Non-pigmented ciliary epithelial cell (primary cell): ENCODE measurements at places on chromosomes 3 and 15.

DNA sequence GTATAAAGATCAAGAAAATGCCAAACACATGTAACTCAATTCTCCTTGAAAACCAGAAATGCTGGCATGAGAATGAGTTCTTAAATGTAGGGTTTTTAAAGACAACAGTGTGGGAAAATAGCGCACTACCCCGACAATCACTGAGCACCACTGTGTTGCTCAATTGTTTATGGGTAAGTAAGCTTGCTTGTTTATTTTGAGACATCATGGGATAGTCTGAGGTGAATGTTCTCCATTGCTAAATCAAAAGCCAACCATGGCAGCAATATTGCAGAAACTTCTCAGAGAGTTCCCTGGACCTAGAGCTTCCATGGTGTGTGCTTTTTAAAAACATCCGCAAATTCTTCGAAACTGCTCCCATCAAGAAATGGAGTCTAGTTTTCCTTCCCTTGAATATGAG is 62.7 kb downstream of the CERS3 start:
- DNase-seq, result no peak

DNA sequence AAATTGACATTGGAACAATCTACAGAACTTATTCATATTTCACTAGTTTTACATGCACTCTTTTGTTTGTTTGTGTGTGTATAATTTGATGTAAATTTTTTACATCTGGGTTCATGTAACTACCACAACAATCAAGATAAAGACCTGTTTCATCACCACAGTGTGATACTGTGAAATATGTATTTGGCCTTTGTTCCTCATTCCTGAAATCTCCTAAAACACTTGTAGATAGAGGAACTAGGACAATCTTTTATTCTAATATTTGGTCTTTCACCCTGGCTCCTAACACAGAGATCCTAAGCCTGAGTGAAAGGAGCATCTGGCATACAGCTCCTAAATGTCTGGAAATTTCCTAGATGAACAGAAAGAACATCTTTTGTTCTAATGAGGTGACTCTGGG is 155.0 kb upstream of the GPR149 start:
- no peak for DNase-seq

GRCh38 chr3:151880416-151880690 is 6.9 kb downstream of the SUCNR1 start:
- DNase-seq, result no peak

- peak; percentile 51 for DNase-seq
Measured at GRCh38 chr3:171712171-171712938, 97.9 kb downstream of the PLD1 start.

DNA sequence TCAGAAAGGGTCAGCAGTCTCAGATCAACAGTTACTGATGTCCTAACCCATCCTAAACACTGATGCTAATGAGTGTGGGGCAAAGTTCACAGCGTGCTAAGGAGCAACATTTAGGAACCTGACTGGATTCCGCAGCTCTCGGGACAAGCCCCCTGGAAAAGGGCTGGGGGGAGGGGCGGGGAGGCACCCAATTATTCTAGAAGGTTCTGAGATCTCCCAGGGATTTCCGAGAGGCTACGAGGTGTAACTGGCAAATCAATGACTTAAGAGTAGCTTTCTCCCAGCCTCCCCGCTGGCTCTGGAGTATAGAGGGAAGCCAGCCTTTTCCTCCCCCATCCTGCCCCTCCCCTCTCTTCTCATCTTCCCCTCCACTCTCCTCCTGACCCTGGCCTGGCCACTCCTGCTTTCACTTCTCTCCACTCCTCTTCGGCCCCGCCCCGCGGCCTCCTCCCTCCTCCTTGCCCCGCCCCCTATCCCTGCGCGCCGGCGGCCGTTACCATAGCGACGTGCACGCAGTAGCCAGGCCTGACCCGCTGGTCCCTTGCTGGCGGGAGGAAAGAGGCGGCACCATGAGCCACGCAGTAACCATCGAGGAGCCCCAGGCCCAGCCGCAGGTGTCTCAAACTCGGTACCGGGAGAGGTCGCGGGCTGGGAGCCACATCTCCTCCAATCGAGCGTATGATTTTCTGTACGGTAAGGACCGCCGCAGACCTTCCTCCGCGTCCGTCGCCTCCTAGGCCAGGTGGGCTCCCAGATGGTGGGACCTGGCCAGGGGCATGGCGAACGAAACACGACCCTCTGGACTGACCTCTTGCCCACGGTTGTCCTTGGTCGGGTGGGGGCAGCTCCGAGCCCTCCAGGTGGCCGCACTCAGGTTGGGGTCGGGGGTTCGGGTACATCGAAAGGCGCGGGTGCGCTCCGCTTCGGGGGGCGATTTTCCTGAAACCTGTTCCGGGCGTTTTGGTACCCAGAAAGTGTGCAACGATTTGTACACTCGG is at the start of gene CFAP91:
Gene CFAP91 (plus strand): TSS at position 493 of the 998 bp plus-strand sequence. CDS start 77 bp downstream, at position 570.
- peak; percentile 68 for DNase-seq

DNA sequence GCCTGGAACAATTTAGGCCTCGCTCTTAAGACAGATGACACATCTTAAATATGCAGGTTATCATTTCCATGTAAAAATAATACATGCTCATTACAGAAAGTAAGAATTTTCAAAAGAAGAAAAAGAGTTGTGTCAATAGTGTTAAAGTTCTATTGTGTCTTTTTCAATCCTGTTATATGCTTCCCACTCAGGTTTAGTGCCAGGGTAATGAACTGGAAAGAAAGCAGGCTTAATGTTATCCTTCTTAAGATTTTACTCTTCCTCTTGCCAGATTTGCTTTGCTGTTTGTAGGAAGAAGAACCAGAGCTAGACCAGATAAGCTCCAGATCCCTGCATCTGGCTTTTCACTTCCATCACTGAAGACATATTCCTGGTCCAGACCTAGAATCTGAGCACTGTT is 128.6 kb downstream of the TPRG1 start:
- no peak for DNase-seq

DNA sequence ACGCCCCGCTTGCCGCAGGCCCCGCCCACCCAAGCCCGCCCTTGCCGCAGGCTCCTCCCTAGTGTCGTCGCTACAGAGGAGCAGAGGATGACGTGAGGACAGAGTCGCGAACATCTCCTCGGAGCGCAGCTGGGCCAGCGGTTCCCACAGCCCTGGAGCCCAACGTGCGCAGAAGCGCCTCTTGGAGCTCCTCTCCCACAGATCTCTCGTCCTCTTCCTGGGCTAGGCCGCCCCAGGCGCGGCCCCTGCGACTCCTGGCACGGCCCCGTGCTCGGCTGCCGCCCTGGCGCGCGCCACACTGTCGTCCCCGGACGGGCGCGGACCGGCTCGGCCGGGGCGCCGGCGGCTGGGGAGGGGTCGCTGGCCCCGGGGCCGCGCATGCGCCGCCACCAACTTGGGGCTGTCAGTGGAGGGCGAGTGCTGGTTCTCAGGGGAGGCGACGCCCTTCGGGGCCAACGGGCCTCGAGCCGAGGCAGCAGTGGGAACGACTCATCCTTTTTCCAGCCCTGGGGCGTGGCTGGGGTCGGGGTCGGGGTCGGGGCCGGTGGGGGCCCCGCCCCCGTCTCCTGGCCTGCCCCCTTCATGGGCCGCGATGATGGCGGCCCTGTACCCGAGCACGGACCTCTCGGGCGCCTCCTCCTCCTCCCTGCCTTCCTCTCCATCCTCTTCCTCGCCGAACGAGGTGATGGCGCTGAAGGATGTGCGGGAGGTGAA is at the start of gene TRPC1:
Gene TRPC1 (plus strand): TSS at position 67 of the 714 bp plus-strand sequence. CDS start 526 bp downstream, at position 593.
- DNase-seq, result peak; percentile 26

GRCh38 chr3:156711113-156711512 is 36.7 kb downstream of the TIPARP start:
- DNase-seq, result no peak

- DNase-seq, result peak; percentile 37
Measured at GRCh38 chr3:124985349-124985748, 50.8 kb upstream of the MUC13 start.

- DNase-seq, result no peak
Measured at GRCh38 chr3:44280631-44281030, 38.9 kb downstream of the TOPAZ1 start.

- DNase-seq, result no peak
Measured at GRCh38 chr15:96495386-96495785, 164.9 kb downstream of the NR2F2 start.

DNA sequence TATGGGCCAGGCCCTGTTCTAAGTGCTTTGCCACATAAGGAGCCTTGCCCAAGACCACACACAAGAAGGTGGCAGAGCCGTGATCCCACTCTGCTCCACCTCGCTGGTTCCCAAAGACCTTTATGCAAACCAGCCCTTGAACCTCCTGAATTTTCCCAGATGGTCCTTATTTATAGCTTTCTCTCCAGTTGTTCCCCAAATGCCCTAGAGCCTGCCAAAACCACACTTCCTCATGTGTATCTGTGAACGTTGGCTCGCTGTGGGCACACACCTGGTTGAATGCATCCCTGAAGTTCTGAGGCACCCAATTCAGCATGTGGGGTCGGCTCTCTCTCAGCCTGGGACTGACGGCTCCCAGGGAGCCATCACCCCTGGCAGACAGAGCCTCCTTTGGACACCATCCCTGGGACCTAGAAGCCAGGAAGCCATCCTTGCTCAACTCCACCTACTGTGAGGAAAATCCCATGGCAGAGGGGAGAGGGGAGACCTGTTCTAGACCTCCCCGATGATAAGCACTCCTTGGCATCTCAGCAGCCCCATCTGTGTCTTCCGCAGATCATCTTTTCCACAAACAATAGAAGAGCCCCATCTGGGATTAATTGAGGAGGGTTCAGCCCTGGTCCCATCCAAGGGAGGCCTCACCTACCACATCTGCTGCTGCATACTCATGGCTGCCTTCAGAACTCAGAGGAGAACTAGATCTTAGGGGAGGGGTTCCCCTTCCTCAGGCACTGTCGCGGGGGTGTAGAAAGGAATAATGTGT is 42.3 kb upstream of the LIMD1 start:
- no peak for DNase-seq
